ENCODE measurements at places on chromosomes 7 and 10.

- DNase-seq: no peak
Measured at GRCh38 chr7:157580324-157580723, 243.5 kb downstream of the DNAJB6 start.

DNA sequence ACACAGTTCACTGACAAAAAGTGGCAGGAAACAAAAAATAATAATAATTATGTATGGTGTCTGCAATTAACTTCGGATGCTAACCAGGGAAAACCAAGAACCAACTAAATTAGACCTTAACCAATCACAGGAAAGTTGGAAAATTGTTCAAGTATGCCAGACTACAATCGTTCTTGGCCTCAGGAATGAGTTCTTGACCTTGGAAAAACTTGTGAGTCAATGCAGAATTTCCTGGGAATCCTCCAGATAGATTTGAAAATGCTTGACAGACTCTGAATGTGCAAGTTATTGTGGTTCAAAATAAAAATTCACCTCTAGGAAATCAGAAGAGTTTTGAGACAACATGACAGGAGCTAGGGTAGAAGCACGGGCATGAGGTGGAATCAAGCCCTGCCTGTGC lies 171.5 kb downstream of the C7orf25 start:
- no peak for DNase-seq

GRCh38 chr10:11087372-11087771 lies 69.7 kb downstream of the CELF2 start:
- DNase-seq: no peak

- no peak for DNase-seq
Measured at GRCh38 chr10:8238986-8239385, 184.5 kb downstream of the GATA3 start.

DNA sequence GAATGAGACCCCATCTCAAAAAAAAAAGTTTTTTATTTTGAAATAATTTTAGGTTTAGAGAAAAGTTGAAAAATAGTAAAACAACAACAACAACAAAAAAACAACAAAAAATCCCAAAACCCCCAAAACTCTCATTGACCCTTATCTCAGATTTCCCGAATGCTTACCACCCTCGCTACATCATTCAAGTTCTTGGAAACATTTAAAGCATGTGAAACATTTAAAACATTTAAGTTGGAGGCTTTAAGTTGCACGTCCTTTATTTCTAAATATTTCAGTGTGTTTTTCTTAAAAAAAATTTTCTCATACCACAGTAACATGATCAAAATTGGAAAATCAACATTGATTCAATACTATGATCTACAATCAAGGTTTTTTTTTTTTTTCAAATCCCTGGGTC lies 382 bp upstream of the ARMS2 start:
- DNase-seq: no peak
